ENCODE measurements at places on chromosomes 1 and 21. TPM values are rescaled to one million over a fixed set of nuclear protein-coding genes. Genes with fewer than 3 reads are reported as not detected.

Gene VASH2
- 5.9 TPM for total RNA-seq

Gene CD34
- 0.27 TPM for total RNA-seq

Gene PLPPR5
- total RNA-seq, result 0.42 TPM

Gene SLC30A2
- 1.3 TPM for total RNA-seq

Gene PRR9
- total RNA-seq, result not detected

Gene BTG3
- total RNA-seq, result 43.6 TPM

Gene TCEA3
- 203 TPM for total RNA-seq

Gene SFT2D2
- 20.7 TPM for total RNA-seq

Gene SMIM12
- total RNA-seq, result 18.1 TPM

Gene C1orf87
- not detected for total RNA-seq

Gene TGFBR3
- total RNA-seq, result 5.8 TPM

Gene FCRL6
- not detected for total RNA-seq

GRCh38 chr1:65393928-65394327 lies 26.5 kb upstream of the LEPR start:
- DNase-seq, result no peak

GRCh38 chr1:42739753-42740700 lies at the start of gene CLDN19:
CLDN19 (minus strand) TSS chr1:42740236; CDS start chr1:42740063, 173 bp downstream.
- DNase-seq, result no peak

- DNase-seq, result no peak
Measured at GRCh38 chr1:180691322-180691913, 59.6 kb downstream of the XPR1 start.

GRCh38 chr1:208748387-208749165 lies 504.4 kb upstream of the PLXNA2 start:
- DNase-seq, result no peak

- DNase-seq, result peak; percentile 67
Measured at GRCh38 chr1:33298623-33299277, 22.1 kb downstream of the A3GALT2 start.

- DNase-seq, result peak; percentile 46
Measured at GRCh38 chr1:89546082-89546889, 21.7 kb downstream of the LRRC8B start.

GRCh38 chr1:54777011-54777410 lies 12.7 kb upstream of the PARS2 start:
- DNase-seq, result no peak

GRCh38 chr1:28273216-28273860 lies 14.0 kb downstream of the SESN2 start:
- no peak for DNase-seq

- DNase-seq, result no peak
Measured at GRCh38 chr1:21842606-21843162, 30.6 kb downstream of the LDLRAD2 start.

GRCh38 chr1:244065063-244065793 lies 14.1 kb downstream of the ZBTB18 start:
- DNase-seq, result no peak

- DNase-seq, result no peak
Measured at GRCh38 chr21:33811167-33812010, 104.2 kb downstream of the ATP5PO start.

DNA sequence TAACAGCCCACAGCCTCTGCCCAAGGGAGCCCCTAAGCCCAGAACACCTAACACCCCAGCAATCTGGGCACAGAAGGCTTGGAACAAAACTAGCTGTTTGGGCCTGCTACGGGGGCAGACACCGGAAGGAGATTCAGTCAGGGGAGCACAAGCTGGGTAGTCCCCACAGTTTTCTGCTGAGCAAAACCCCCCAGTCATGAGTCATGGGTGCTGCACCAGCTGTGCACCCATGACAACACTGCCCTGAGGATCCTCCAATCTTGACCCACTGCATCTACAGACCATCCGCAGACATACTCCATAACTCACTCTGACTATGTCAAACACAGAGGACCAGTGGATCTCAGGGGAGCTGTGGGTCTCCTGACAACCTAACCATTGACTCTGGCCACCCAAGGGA lies 105.1 kb downstream of the LRIG2 start:
- no peak for DNase-seq

GRCh38 chr1:170664828-170665612 lies 1.1 kb downstream of the PRRX1 start:
- peak; percentile 72 for DNase-seq

GRCh38 chr1:180800945-180801344 lies 111.8 kb upstream of the KIAA1614 start:
- DNase-seq, result no peak

DNA sequence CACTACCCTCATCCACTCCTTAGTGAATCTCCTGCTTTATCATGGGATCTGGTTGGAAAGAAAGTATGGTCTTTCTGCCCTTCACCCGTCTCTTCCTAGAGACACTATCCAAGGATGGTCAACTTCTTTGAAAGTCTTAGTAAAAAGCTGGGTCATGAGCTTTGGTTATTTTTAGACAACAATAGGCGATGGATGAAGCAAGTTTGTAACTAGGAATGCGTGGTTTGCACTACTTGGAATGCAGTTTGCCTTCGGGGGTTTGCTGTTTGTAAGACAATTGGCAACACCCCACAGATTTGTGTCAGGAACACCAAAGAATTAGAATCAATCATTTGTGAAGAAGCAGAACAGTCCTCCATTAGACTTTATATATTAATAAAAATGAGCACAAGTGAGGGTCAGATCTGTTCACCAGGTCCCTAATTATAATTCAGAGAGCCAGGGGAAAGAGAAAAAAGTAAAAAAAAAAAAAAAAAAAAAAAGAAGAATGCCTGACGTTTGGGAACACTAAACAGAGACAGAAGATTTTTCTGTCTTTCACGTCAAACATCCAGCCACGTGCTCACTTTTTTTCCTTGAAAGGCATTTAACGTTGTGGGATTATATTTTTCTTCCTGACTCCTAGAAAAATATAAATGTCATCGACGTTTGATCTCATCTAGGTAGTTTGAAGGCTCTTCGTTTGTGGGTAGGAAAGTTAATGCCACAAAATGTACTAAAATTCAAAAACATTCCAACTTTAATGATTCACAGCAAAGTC lies 60.7 kb upstream of the BTG3 start:
- no peak for DNase-seq

DNA sequence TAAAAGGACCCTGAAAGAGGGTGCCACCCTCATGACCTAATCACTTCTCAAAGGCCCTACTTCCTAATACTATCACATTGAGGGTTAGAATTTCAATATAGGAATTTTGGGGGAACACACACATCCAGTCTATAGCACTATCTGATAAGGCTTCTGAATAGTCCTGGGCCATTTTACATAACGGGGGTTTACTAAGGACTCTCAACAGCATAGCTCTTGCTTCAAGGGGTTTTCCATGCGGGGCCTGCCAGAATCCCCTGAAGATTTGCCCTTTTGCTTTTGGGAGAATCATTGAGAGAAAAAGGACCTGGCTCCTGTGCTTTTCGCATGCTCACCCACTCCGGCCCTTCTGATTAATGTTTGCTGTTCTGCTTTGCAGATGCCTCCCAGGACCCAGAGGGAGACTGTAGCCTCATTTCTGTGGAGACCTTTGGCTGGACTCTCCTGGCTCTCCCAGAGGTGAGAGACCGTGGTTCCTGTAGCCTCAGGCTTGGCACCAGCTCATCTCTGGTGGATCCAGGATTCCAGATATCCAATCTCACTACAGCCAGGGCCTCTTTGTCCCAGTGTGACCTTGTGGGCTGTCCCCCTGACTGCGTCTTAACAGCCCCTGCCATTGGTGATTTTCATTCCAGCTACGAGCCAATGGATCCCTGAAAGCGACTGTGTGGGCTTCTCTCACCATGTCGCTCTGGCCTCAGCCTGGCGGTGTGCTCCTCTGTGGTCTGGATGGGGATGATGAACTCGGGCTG lies 72.6 kb downstream of the DDR2 start:
- no peak for DNase-seq

GRCh38 chr1:33692206-33693188 lies 171.4 kb upstream of the HMGB4 start:
- DNase-seq, result no peak

- no peak for DNase-seq
Measured at GRCh38 chr1:162016631-162017030, 7.0 kb downstream of the OLFML2B start.
